ENCODE measurements at places on chromosomes 2 and 18.

- DNase-seq, result no peak
Observed at GRCh38 chr2:119650846-119651370, 28.1 kb upstream of the TMEM177 start.

GRCh38 chr2:160110674-160111239 is 48.3 kb upstream of the PLA2R1 start:
- DNase-seq, result no peak

GRCh38 chr18:3397031-3397750 is 52.8 kb upstream of the TGIF1 start:
- no peak for DNase-seq

DNA sequence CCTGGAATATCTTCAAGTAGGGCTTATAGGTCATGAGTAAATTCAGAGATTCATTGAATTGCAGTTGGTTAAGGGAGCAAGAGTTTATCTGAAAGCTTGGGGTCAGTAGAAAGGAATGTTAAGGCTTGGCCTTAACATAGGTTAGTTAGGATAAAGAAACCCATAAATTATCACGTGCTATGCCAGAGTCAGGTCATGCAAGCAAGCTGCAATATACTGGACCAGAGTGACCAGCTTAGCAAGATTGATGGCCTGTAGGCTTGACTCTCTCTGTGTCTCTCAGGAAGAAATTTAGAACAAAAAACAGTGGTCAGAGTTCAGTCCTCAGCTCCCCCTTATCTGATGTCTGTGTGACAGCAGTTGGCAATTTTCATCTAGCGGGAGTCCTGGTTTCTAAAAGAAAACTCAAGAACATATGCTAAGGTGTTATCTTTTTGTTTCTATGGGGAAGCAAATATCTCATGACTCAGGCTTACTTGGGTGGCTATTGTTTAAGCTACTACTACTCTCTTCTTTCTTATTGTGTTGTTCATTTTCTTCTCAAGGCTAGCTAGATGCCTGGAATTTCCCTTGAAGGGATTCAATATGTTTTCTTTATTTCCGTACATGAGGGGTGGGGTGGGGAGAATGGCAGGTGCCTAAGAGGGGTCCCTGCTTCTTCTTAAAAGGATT is 28.7 kb upstream of the MARCO start:
- no peak for DNase-seq

DNA sequence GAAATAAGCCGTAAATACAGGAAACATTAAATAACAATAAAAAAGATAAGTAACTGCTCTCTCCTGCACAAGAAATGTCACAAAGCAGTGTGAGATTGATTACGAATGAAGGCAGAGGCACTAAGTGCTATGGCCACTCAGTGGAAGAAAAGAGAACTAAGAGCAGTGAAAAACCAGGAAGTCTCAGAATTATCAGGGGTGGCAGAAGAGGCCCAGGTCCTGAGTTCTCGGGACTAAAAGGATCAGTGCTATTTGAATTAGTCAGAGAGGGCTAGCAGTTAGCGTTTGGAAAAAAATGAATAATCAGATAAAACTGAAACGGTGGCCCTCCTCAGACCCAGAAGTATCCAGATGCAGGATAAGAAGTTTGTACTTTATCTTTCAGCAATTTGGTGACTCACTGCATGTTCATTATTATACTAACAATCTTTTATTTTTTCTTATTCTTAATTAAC is 367.1 kb downstream of the ZEB2 start:
- no peak for DNase-seq

DNA sequence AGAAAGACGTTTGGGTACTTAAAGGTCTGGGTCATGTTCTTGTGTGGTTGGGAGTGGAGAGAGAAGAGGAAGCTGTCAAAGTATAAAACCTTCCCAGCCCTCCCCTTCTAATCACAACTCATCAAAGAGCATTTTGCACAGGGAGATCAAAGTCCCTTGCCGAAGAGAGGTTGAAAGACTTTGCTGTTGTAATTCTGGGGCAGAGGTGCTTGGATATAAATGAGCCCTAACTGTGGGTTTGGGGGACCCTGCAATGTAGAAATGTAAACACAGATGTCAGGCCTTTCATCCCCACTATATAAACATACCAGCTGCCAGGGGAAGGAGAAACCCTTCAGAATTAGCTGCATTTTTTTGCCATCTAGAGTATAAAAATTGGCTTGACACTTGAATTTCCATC is 182.1 kb downstream of the ETAA1 start:
- DNase-seq, result no peak

GRCh38 chr2:6812857-6813530 is 52.7 kb downstream of the CMPK2 start:
- DNase-seq, result no peak

DNA sequence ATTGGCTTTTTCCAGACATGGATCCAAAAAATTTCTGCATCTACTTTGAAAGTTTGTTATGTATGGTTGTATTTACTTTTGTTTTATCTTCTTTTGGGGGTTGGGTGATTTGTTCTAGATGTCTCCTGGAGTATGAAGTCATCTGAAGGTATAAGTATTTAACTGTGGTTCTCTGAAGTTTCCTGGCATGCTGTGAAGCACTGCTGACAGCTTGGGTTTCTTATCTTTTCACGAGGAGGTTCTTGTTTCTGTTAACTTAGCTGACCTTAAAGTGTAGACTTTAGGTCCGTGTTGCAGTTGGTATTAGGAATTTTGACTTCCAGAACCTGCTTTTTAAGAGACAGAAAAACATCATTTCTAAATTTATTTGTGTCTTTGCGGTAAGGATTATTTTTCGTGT is 15.9 kb downstream of the GLS start:
- no peak for DNase-seq

DNA sequence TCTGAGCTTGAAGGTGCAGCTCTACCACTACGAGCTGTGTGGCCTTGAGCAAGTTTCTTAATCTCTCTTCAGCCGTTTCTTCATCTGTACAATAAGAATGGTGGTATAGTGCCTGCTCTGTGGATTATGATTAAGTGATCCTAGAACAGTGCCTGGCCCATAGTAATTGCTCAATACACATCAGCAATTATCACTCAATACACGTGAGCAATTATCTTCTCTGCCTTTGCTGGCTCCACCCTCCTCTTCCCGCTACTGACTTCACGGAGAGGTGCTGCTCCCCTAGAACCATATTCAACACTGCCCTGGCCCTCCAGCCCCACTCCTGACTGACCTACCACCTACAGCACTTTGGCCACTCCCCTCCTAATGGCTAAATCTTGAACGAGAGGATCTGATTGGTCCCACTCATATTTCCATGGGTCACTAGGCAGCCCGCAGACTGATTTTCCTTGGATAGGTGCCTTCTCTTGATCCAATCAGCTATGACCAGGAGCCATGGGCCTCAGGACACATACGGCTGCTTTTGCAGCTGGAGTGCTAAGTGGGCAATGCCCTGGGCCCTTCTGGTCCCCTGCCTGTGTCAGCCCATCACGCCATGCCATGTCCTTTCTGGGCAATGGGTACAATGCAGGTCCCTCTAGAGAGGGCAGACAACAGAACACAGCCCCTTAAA is 77.5 kb downstream of the STPG4 start:
- no peak for DNase-seq

DNA sequence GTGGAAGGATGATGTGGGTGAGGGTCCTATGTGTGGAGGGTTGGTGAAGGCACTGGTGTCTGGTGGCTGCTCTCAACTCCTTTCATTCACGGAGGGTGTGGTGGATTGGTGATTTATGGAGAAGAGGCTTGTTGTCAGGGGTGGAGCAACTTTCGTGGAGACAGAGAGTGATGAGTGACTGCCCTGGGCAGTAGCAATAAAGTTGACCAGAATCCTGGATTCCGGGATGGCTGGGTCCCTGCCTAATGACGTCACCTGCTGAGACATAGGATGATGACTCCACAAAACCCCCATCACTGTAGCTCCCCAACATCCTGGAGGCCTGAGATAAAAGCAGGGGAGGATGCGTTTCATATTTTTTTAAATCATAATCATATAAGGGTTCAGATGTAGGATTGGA is 193.0 kb downstream of the ACKR3 start:
- no peak for DNase-seq

DNA sequence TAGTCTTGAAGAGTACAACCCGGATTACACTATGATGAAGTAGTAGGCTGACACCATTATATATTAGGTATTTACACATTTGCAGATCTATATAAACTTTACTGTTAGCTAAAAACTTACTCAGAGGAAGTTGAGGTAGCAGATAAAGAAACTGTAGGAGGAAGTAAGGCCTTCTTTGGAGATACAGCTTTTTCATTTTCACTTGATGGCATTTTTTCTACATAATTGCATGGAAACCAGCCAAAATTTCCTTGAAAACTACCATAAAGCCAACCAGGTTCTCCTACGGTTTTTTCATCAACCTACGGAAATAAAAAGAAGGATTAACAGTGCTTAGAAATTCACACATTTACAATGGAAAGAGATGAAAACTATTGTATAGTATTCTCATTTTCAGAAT is 86.6 kb downstream of the FAM228A start:
- no peak for DNase-seq

DNA sequence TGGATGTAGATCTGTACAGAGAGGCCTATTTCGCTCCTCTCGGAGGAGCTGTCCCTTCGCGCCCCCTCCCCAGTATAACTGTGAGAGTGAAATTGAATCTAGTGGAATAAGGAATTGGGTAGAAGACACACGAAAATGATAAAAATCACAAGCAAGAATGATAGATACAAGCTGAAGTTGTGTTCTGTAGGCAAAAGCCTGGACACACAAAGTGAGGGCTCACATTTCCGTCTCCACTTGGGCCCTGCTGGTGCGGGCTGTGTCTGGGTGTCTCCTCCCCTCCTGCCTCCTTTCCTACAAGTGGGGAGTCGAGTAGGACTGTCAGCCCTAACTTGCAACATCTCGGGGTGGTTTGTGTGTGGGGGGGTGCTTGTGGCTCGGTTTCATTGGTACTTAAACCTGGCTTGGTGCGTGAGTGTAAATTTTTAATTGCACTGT is 457 bp upstream of the SP9 start:
- DNase-seq, result no peak

DNA sequence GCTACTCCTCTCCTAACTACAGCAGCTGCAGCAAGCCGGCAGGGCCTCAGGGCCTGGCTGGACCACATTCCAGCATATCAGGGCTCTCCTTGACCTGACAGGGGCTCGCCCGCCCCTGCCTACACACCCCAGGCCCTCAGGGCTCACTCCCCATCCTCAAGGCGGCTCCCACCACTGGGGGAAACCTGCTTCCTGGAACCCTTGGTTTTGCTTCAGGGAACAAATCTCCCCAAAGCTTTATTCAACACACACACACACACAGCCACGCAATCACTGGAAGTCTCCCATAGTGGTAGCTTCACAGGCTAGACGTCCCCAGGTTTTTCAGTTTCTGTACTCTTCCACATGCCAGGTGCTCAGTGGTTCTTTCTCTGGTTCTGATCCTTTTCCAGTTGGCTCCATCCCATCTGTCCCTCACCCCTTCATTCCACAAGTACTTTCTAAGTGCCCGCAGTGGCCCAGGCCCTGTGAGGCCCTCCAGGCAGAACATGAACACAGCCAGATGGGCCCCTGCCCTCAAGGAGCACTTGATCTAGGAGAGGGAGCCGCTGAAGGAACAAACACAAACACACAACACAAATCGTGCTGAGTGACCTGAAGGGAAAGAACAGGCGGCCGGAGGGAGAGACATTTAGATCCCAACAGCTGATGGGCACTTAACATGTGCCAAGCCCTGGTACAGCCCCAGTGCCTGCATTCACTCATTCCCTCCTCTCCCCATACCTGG is 51.1 kb downstream of the TNS1 start:
- no peak for DNase-seq

DNA sequence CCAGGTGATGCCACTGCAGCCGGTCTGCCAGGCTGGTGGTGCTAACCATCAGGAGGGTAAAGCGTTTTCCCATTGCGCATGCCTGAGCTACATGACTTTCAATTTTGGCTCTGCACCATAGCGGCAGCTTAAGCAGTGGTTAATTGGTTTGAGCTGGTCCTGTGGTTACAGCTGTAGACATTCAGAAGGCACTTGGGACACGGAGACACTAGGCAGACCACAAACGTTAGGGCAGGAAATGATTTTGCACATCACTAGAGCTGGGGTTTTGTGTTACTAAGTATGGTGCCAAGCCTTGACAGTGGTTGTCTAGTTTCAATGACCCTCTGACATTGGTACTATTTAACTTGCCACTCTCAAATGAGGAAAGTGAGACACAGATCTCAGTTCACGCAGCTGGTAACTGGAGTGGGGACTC is 28.9 kb upstream of the CNOT11 start:
- no peak for DNase-seq

DNA sequence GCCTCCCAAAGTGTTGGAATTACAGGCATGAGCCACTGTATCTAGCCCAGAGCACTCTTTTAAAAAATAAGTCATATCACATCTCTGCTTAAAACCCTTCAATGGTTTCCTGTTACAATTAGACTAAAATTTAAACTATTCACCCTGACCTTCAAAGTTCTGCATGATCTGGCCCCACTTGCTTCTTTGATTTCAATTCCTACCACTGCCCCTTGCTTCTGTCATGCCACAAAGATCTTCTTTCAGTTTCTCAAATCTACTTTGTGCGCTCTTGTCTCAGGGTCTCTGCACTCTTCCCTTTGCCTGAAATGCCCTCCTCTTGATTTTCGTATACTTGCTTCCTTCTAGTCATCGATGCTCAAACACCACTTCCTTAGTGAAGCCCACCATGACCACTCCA is 213.0 kb downstream of the TMEM247 start:
- DNase-seq, result no peak

GRCh38 chr2:47528874-47529273 is 125.9 kb downstream of the MSH2 start:
- DNase-seq, result no peak

- DNase-seq, result no peak
Observed at GRCh38 chr18:56298935-56299334, 339.5 kb downstream of the TXNL1 start.

DNA sequence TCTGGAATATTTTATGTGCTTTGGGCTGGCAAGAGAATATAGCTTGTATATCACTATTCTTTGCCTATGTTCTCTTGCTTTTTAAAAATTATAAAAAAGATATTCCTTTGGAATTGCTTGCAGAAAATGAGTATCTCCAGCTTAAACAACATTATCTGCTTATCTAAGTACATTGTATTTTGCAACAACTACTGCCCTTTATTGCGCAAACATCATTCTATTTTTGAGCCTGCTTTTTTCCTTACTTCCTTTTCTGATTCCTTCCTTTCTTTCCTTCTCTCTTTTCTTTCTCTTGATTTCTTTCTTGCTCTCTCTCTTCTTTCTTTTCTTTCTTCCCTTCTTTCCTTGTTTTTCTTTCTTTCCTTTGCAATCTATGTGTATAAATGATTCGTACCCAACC is 74.0 kb downstream of the UNC80 start:
- DNase-seq, result no peak

- DNase-seq, result no peak
Observed at GRCh38 chr18:30175621-30176225, 866.8 kb downstream of the DSC3 start.
